ENCODE measurements at places on chromosomes 3 and 15.

GRCh38 chr15:82810890-82811426, 1.5 kb downstream of the WHAMM start:
- DNase-seq: no peak

DNA sequence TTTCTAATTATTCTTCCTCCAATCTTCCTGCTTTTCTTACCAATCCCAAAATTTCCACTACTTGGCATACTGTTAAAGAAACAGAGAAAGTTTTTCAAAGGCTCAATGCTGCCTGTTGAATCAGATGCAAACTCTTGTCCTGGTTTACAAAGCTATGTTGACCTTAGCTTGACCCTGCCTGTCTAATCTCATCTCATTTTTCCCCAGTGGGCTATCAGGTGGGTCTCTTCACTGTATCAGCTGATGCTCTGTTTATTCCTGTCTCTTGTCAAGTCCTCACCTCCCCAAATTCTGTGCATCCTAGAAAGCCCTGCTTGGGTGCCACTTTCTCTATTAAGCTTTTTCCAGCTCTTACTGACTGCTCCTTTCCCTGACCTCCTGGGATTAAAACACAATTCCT, 18.2 kb downstream of the NFKBIZ start:
- no peak for DNase-seq

GRCh38 chr3:43257850-43258249, 28.5 kb upstream of the SNRK start:
- DNase-seq: no peak

GRCh38 chr3:15284121-15284889, 48.1 kb downstream of the SH3BP5 start:
- DNase-seq: peak; percentile 14

DNA sequence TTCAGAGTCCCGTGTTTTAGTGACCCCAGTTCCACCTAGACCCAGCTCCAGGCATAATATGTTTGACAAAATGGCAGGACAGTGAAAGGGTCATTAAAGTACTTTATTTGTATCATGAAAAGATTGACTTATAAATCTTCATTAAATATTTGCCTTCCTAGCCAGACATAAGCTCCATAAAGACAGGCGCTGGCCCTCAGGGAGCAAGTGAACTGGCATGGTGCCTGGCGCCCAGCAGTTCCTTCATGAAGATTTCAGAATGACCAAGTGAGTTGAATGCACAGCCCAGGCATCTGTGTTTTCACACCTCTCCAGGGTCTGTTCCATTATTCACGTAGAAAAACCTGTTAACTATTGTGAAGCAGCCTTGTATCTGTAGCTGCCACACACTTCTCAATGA, 166.2 kb downstream of the GAP43 start:
- peak; percentile 25 for DNase-seq

- DNase-seq: no peak
These were observed 263.2 kb downstream of the CNTN3 start for GRCh38 chr3:74351213-74351612.

DNA sequence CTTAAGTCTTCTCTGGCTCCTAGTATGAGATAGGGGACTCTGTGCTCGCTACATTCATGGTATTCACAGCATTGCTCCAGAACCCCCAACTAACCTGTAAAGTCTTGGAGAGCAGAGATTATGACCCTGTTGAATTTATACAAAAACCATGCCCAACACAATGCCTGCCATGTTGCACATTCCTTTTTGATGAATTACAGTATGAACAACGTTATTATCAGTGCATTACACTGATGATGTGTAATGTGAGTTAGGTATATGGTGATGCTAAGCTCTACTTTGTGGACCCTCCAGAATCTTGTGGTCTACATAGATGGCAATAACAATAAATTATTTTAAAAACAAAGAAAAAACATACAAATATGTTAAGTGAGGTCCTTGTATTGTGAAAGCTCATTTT, 64.3 kb downstream of the EOMES start:
- no peak for DNase-seq

GRCh38 chr15:29194866-29195265, 74.8 kb downstream of the NSMCE3 start:
- DNase-seq: no peak

DNA sequence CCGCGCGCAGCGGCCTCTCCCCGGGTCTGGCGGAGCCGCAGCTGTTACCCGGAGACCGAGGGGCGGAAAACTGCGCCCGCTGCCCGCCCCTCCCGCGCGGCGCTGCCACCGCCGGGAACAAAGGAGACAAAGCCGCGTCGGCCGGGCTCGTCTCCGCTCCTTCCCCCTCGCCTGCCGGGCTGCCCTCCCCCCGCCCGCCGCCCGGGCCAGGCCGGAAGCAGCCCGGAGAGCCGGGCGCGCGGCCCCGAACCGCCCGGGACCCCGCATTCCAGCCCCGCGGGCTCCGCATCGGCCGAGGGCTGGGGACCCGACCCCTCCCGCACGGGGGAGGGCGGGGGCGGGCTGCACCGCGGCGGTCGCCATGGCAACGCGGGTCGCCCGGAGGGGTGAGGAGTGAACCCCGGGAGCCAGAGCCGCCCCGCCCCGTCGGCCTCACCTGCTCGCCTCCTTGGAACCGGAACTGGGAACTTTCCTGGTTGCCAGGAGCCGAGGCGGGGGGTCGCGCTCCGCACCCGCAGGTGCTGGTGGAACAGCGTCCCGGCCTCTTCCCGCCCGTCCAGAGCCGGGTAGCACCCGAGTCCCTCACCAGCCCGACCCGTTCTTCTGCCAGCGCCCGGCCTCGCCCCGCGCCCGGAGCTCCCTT, 448 bp downstream of the PLXNB1 start:
- DNase-seq: peak; percentile 92

DNA sequence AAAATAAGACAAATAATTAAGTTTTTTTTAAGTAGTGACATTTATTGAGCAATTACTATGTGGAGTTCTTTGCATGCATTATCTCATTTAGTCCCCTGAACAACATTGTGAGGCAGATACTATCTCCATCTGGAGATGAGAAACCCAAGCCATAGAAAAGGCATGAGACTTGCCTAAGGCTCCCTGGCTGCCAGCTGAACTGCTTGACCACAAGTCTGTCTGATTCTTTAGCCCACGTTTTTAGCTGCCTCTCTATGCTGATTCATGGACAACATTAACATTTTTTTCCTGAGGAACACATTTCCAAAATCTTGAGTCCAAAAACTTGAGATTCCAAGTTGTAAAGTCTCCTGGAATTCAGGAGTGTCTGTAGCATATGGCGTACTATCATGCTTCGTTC, 263.6 kb upstream of the GOLGA6L4 start:
- no peak for DNase-seq

DNA sequence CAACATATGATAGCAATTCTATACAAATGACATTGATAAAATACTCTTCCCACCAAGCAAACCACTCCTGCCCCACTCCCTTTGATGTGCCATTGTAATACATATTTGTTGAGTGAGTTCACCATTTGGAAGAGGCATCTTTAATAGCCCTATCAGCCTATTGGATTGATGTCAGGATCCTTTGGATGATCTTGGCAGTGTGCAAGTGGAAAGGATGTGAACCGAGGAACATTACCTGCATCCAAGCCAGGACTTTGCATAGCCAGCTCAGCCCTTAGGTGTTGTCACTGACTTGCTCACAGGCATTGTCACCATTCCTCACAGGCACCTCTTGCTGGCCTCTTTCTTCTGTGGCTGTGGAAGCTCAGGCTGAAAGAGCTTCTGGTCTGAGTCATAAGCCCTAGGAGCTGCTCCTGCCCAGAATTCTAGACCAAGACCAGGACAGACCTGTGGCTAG, 16.5 kb upstream of the TIMP4 start:
- peak; percentile 32 for DNase-seq

- peak; percentile 66 for DNase-seq
These were observed 5.1 kb upstream of the SEMA7A start for GRCh38 chr15:74438721-74439316.

DNA sequence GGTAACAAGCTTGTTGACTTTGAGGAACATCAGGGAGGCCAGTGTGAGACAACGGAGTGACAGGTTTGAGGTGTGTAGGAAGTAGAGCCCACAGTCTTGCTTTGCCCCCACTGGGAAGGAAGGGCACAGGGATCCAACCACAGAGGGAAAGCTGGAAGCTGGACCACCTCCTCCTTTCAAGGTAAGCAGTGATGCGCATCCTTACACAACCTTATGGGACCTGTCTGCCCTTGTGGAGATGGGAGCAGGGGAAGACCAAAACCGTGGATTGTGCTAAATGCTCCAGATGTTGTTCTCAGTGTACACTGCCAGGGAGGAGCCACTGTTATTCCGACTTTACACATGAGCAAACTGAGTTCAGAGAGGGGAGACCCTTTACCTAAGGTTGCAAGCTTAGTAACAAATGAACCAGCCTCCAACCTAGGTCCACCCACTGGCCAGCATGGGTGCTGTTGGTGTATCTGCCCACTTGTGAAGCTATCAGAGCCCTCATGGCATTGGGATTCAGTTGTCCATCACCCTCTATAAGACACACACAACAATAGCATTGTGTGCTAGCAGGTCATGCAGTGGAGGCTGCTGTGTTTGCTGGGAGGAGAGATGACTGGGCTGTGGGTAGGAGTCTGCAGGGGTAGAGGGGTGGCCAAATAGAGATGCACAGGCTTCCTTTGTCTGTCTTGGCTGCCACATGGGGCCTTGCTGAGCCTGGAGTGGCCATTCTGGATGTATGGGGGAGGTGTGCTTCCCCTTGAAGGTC, 586 bp upstream of the LSMEM2 start:
- no peak for DNase-seq

GRCh38 chr3:66423791-66424190, 77.0 kb downstream of the LRIG1 start:
- DNase-seq: no peak

DNA sequence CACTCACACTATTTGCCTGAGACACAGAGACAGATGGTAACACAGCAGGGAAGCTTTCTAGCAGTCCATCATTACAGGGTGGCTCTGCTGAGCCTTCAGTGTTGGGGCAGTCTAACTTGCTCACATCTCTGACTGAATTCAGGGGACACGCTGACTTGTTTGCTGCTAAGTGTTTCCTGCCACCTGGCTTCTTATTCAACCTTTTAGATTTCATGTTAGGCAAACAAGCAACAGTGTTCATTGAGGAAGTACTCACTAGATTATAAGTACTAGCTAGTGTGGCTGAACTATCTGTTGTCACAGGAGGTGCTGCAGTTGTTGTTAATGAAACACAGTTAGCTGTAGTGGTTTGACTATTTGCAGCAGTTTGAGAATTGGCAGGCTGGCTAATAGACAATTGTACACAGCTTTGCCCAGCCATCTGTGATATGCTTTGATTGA, 37.3 kb downstream of the USF3 start:
- no peak for DNase-seq

DNA sequence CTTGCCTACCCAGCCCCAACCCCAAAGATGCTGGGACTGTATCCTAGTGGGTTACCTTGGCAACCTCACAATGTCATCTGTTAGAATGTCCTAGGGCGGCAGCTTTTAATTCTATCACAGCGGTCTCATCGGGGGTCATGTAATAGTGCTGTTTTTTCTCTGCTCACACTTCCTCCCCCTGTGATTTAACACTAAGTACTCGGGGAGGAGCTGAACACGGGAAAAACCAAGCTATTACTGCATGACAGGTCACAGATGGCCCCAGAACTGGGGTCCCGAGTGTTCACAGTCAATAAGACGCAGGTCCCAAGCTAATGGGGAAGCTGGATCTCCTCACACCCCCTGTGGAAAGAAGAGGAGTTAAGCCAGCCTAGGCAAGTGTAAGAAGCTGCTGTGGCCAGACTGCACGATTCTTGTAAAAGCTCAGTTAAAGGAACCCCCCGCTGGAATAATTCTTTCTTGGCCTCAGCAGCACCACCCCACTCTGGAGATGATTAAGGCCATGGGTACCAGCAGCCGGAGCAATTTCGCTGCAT, 2.5 kb upstream of the RFTN1 start:
- no peak for DNase-seq

GRCh38 chr3:112247350-112247749, 46.7 kb downstream of the SLC9C1 start:
- no peak for DNase-seq

DNA sequence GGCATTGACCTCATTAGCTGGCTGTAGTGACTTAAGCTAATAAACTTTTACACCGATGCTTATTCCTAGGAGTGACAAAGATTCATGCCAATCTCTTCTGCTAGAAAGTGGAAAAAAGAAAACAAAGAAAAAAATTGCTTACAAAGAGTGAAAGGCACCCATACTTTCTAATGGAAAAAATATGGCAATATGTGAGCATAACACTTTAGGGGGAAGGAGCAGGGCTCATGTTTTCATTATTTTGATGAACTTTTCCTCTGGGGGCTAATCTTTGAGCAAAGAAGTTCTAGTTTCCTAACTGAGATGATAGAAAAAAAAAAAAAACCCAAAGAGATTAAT, 94.8 kb upstream of the THRB start:
- DNase-seq: no peak

GRCh38 chr15:97728791-97729190, 231.7 kb upstream of the ARRDC4 start:
- no peak for DNase-seq

DNA sequence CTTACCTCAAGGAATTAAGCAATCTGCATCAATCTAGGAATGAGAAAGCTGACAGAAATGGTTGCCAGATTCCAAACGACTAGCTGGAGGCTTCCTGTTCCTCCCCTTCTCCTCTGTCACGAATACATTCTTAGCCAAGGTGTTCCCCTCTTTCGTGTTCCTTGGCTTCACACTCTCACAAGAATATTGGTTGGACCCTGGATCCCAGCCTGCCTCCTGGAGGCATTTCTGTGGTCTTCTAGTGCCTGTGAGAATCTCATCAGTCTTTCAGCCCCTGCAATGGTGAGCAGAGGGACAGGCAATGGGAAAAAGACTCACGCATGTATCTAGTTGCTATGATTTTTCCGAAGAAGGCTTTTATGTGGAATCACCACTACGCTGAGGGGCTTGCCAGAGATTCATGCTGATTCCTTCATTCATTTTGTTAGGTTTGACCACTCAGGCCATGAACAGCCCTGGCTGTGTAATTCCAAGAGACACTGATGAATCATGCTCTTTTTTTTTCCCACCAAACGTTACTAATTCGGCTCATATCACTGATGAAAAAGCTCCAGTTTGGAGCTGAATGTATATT, 1.6 kb upstream of the P3H2 start:
- DNase-seq: no peak

DNA sequence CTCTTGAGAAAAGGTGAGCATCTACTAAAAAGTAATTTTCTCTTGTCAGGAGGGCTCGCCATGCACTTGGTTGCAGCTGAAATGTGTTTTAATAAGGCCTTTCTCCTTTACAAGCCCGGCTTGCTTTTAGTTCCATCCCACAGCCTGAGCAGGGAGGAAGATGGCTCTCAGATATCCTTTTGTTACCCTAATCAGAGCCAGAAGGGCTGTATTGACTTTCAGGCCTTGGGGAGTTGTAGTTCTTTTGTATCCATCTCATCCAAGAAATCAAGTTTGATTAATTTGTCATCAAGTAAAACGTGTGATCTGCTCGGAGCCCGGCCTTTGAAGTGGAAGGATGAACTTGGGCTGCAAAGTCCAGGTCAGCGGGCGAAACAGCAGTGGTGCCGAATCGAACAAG, 52.9 kb downstream of the EIF4E3 start:
- no peak for DNase-seq

Measured in PC-9 (cell line).